ENCODE measurements at places on chromosomes 7 and 10.
A peak's percentile ranks its signal among the peaks of the same experiment; 100 is the strongest.

- DNase-seq, result no peak
Observed at GRCh38 chr7:132464740-132465139, 111.5 kb downstream of the PLXNA4 start.

DNA sequence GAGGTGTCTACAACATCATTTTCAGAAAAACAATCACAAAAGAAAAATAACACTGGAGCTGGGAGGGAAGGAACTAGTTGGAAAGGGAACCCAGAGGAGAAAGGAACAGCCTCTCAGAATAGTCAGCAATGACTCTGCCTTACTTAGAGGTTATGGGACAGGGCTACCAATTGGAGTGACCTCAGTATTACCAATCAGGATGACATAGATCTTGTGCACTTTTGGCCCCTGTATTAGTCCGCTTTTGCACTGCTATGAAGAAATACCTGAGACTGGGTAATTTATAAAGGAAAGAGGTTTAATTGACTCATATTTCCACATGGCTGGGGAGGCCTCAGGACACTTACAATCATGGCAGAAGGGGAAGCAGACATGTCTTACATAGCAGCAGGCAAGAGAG, 99.7 kb upstream of the SDK1 start:
- no peak for DNase-seq

GRCh38 chr7:53768186-53768585, 732.8 kb downstream of the POM121L12 start:
- no peak for DNase-seq

DNA sequence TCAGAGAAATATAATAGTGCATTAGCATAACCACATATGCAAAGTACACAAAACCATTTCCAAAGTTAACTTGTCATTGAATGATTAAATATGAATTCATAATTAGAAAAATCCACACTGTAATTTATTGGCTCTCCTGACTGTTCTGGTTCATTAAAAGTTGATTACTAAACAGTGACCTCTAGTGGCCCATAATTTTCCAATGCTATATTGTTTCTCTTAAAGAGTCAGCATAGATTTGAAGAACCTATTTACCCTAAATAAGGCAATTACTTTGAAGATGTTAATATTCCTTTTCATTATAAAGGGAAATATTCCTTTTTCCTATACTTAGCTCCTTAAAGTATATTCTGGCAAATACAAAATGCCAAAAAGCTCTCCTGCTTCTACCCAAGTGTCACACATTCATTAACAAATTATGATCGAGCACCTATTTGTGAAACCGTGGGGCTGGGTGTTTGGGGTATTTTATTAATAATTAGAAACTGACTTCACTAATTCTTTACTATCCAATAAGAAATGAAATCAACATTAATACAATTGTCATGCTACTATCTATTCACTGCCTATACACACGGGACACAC, 86.2 kb downstream of the HIBADH start:
- no peak for DNase-seq

DNA sequence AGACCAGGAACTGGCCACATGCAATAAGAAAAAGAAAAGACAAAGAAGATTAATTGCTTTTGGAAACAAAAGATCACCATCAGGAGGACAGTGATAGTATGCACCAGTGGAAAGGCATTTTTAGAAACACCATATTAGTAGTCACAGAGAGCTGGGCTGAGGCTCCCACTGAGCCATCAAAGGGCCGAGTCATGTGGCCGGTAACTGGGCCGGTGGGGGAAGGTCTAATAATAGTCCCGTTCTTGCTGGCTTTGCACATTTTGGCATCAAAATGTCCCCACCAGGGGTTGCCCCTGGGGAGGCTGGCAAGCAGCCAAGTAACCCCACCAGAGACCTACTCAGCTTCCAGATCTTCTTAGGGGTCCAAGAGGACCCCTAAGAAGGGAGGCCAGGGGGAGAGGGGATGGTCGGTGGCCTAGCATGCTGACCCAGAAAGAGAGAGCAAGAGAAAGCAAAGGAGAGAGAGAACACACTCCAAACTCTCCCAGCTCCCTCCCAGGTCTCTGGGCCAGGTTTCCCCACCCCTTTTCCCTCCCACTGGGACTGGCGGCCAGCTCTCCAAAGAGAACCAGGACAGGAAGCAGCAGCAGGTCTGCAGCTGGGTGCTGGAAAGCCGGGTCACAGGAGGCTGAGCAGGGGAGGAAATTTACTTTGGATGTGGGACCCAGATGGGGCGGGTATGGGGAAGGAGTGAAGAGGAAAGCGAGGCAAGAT, 70.2 kb upstream of the FGFR2 start:
- DNase-seq, result peak; percentile 89

GRCh38 chr7:87398446-87398845, 53.0 kb downstream of the CROT start:
- DNase-seq, result no peak

DNA sequence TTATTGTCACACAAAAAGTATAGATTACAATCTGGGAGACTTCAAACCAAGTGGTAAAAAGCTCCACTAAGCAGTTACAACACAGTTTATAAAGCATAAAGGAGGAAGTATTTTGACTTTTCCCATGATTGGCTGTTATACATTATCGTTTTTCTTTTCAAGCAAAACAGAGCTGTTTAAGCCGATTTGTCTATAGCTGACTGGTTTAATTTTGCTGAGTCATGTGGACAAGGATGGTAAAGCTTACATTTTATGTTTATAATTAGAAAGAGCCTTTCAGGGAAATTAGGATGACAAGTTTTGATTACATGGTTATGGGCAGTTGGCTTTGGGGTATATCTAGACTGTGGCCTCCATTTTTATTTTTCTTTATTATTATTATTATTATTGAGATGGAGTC, 152.5 kb upstream of the STK17A start:
- no peak for DNase-seq

GRCh38 chr7:41261080-41261479, 441.8 kb downstream of the INHBA start:
- DNase-seq, result no peak

DNA sequence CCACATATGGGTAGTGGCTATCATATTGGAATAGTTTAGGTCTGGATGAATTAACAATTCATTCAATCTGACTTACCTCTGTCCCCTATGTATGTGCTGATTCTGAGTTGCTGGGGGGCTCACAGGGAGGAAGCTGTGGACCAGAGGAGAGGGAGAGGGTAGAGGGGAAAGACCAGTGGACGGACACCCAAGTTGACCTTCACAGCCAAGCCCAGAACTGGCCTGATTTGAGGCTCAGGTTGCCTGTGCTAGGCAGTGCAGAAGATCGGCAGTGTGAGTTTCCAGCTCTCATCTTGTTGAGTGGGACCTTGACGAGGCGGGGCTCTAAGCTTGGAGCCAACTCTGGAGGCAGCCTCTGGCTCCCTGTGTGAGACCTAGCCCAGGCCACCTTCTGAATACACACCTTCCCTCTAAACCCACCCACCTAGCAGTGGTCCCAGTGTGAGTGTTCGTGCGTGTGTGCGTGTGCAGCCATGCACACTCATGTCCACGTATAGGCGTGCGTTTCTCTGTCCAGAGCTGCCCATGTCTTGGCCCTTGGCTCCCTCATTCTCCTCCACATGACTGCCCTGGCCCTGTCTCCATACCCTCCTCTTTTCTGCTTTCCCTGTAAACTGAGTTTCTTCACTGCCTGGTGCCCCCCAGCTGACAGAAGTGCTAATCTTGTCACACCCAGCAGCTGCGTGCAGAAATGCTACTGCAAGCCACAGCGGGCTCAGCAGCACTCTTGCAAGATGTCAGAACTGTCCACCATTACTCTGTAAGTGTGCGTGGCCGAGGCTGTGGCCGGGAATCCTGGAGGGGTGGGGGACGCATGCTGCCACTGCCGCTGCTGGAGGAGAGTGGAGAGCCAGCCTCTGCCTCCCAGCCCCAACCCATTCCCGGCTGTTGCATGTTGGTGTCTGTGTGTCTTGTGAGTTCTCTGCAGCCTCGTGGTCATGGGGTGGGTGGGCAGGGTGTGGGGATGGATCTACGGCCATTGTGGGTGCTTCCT, 47.6 kb downstream of the ADCYAP1R1 start:
- peak; percentile 3 for DNase-seq

- DNase-seq, result no peak
Observed at GRCh38 chr7:99000904-99001465, 122.7 kb downstream of the TRRAP start.

GRCh38 chr10:125761961-125762360, 13.7 kb downstream of the MMP21 start:
- DNase-seq, result no peak

- DNase-seq, result no peak
Observed at GRCh38 chr7:12967322-12967721, 279.9 kb downstream of the ARL4A start.

- no peak for DNase-seq
Observed at GRCh38 chr10:27561334-27561733, 57.2 kb downstream of the RAB18 start.

GRCh38 chr10:11004144-11005077, 13.3 kb upstream of the CELF2 start:
- no peak for DNase-seq

- no peak for DNase-seq
Observed at GRCh38 chr10:26485150-26485941, 47.2 kb downstream of the APBB1IP start.

- DNase-seq, result no peak
Observed at GRCh38 chr7:111164442-111164841, 73.5 kb downstream of the LRRN3 start.

- DNase-seq, result no peak
Observed at GRCh38 chr10:120022357-120022756, 129.8 kb downstream of the SEC23IP start.

GRCh38 chr10:7529638-7530037, 118.8 kb upstream of the SFMBT2 start:
- DNase-seq, result peak; percentile 39

Data from BE2C (cell line).